ENCODE measurements at places on chromosomes 12 and 14.
A peak's percentile ranks its signal among the peaks of the same experiment; 100 is the strongest.

DNA sequence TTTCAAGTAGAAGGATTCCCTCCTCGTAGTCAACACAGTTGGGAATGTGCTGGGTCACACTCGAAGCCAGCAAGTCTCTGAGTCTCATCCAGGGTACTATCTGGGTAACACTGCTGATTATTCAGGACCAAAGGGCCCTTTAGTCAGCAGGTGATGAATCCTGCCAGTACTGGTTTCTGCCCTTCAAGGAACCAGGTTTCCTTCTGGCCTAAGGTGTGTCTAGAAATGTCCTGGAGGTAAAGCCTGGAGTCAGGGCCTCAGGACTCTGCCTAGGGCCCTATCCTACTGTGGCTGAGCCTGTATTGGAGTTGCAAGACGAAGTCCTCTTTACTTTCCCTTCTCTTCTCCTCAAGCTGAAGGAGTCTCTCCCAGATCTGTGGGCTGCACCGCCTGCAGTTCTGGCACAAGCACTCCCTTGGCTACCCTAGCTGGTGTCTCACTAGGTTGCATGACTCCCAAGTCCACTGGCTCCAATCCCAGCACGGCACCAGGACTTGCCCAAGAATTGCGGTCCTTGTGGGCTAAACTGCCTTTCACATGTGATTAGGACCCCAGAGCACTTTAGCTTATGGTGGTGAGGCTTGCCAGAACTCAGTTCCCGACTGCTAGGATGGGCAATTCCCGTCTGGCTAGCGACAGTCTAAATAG lies 193.7 kb upstream of the PDE3A start:
- no peak for DNase-seq

DNA sequence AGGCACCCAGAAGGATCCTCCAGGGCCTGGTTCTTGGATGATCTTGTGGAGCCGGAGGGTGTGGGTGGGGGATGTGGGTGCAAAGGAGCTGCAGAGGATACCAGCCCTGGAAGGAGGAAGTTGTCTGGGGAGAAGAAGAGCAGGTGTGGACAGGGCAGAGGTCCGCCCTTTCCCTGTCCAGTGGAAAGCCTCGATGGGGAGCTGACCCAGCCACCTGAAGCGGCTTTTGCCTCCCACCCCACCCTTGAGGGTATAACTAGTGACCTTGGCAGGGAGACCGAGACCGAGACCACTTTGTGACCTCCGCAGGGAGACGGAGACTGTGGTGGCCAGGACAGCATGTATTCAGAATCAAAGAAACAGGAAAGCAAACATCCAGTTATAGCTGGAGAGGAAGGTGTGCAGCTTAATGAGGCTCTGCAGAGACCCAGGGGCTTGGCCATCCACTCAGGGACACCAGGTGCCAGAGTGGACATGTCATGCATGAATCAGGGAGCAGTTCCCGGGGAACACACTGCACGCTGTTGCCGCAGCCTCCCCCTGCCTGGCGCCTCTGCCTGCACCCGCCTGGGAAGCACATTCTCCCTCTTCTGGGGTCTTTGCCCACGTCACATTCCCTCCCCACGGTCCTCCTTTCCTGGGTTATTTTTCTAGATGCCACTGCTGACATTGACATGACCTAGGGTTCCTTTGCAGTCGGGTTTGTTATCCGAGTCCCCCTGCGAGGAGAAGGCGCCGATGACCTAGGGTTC lies 87.7 kb downstream of the ADGRD1 start:
- peak; percentile 45 for DNase-seq

GRCh38 chr14:68730348-68730747 lies 62.5 kb downstream of the ZFP36L1 start:
- DNase-seq, result no peak

GRCh38 chr12:74488134-74488533 lies 49.5 kb upstream of the ATXN7L3B start:
- DNase-seq, result no peak

GRCh38 chr12:110670161-110670701 lies 18.7 kb downstream of the HVCN1 start:
- no peak for DNase-seq

GRCh38 chr12:117069926-117070900 lies 29.0 kb downstream of the TESC start:
- DNase-seq, result no peak

GRCh38 chr14:77018785-77019184 lies 9.7 kb downstream of the IRF2BPL start:
- no peak for DNase-seq

DNA sequence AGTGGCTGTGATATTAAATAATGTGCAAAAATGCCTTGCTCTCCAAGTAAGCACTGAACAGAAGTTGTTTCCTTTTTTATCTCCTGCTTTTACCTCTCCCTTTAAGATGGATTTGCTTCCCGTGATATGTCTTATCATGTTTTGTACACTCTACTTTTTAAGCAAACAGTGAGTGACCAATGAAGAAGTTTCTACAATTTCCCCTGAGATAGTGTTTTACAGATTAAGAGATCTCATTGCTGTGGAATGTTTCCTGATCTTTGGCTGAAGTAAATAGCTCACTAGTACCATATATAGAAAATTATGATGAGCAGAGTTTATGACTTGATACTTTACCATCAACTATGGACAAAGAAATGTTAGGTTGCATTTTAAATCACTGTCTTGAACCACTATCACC lies 184.8 kb upstream of the PDE3A start:
- DNase-seq, result no peak

GRCh38 chr12:57477710-57478681 lies 1.7 kb downstream of the ARHGAP9 start:
- no peak for DNase-seq

- DNase-seq, result no peak
Observed at GRCh38 chr14:92362781-92363235, 39.8 kb downstream of the SLC24A4 start.

- DNase-seq, result no peak
Observed at GRCh38 chr12:5907807-5908206, 37.3 kb downstream of the ANO2 start.

GRCh38 chr12:47736216-47736615 lies 10.9 kb upstream of the ENDOU start:
- DNase-seq, result no peak

Data from NCI-H2029 treated with DMSO at 0.1 percent for 48 hours (cell line).